ENCODE measurements at places on chromosomes 11 and 22. TPM values are rescaled to one million over a fixed set of nuclear protein-coding genes. Genes with fewer than 3 reads are reported as not detected.

DNA sequence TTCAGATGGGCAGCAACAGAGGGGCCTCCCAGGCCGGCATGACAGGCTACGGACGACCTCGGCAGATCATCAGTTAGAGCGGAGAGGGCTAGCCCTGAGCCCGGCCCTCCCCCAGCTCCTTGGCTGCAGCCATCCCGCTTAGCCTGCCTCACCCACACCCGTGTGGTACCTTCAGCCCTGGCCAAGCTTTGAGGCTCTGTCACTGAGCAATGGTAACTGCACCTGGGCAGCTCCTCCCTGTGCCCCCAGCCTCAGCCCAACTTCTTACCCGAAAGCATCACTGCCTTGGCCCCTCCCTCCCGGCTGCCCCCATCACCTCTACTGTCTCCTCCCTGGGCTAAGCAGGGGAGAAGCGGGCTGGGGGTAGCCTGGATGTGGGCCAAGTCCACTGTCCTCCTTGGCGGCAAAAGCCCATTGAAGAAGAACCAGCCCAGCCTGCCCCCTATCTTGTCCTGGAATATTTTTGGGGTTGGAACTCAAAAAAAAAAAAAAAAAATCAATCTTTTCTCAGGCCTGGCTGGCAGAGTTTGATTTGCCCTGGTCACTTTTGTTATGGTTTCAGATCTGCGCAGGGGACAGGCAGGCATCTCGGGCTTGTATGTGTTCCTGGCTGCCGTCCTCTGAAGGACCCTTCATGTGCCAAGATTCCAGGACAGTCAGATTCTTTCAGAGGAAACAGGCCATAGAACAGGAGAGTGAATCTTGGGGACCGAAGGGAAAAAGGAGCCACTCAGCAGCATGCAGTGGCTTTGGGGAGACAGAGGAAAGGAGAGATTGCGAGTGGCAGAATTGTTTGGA lies 5.3 kb downstream of the TAGLN start:
- peak overlapping the region; percentile 44 for H3K4me3 ChIP-seq
- no peaks in the 10 kb centered on the region for H3K27me3 ChIP-seq
- H3K36me3 ChIP-seq = peaks cover 30% of the 10 kb centered on the region
- H3K4me1 ChIP-seq = no peaks in the 10 kb centered on the region

- H3K36me3 ChIP-seq = no peaks in the 10 kb centered on the region
- no peaks in the 10 kb centered on the region for H3K4me1 ChIP-seq
Measured at GRCh38 chr11:92492372-92492771, 267.8 kb downstream of the FAT3 start.

DNA sequence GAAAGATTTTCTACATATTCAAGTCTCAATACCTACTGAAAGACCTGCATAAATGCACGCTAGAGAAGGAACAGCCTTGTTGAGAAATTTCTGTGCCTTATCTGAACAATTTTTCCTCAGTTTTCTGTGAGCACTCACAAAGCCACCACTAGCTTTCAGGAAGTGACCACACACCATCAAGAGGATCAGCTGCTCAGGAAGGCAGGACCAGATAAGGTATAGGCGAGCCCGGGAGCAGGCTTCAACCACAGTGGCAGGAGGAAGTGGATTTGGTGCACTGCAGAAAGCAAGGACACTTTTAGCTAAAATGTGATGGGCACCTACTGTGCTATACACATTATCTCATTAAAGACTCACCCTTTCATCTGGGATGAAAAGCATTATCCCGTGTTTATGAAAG lies 220.8 kb downstream of the RAB38 start:
- DNase-seq = no peak
- no peaks in the 10 kb centered on the region for H3K4me1 ChIP-seq
- no peak overlapping the region for H3K27ac ChIP-seq
- H3K4me3 ChIP-seq = no peak overlapping the region
- no peaks in the 10 kb centered on the region for H3K36me3 ChIP-seq
- no peaks in the 10 kb centered on the region for H3K27me3 ChIP-seq

GRCh38 chr11:74694136-74694930 lies 36.9 kb downstream of the CHRDL2 start:
- no peak overlapping the region for H3K4me3 ChIP-seq
- H3K27ac ChIP-seq = no peak overlapping the region
- no peak for DNase-seq
- H3K4me1 ChIP-seq = peaks cover 15% of the 10 kb centered on the region

Gene LRRC74B
- total RNA-seq = not detected

Gene OR5A1
- not detected for total RNA-seq

DNA sequence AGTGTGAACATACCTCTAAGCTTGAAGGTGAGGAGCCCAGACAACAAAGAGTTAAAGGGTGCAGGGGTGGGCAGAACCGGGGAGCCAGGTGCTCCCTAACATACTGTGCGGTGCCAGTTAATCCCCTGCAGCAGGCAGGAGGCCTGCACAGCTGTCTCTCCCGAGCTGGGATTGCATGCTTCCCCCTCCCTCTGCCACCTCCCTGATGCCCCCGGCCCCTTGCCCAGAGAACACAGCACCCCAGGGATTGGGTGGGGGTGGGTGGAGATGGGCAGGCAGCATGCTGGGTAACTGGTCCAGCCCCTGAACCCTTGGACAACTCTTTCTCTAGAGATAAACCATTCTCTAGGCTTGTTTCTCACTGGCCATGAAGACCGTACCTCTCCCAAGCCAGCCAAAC lies 67.7 kb upstream of the MYOD1 start:
- H3K4me1 ChIP-seq = no peaks in the 10 kb centered on the region
- H3K27ac ChIP-seq = no peak overlapping the region
- H3K27me3 ChIP-seq = no peaks in the 10 kb centered on the region
- no peak overlapping the region for H3K4me3 ChIP-seq
- no peaks in the 10 kb centered on the region for H3K36me3 ChIP-seq

- no peak for DNase-seq
- H3K27me3 ChIP-seq = no peaks in the 10 kb centered on the region
- no peak overlapping the region for H3K4me3 ChIP-seq
- H3K4me1 ChIP-seq = no peaks in the 10 kb centered on the region
- peaks cover 17% of the 10 kb centered on the region for H3K36me3 ChIP-seq
- H3K27ac ChIP-seq = no peak overlapping the region
Measured at GRCh38 chr22:46908641-46909107, 146.2 kb downstream of the TBC1D22A start.

- H3K27me3 ChIP-seq = no peaks in the 10 kb centered on the region
- DNase-seq = no peak
- H3K36me3 ChIP-seq = no peaks in the 10 kb centered on the region
- no peak overlapping the region for H3K4me3 ChIP-seq
Measured at GRCh38 chr11:72422414-72422813, 11.9 kb downstream of the CLPB start.

DNA sequence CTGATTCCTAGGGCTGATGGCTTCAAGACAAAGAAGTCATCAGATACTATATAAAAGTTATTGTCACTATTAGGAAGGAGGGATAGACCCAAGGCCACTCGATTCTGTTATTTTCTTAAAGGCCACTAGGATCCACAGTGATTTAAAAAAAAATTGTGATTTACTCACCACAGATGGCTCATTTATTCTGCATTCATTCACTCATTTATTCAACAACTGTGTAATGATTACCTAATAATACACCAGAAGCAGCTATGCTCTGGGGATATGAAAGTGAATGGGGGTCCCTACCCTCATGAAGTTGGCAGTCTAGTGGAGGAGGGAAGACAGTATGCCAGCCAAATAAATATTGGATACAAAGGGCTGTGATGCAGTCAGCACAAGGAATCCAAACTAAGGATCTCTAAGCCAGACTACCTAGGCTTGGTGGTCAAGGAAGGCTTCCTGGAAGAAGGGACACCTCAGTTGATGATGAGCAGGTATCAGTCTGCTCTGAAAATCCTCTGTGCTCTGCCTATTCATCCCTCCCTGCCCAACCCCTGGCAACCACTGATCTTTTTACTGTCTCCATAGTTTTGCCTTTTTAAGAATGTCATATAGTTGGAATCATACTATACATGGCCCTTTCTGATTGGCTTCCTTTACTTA lies 110.5 kb downstream of the NAT10 start:
- no peaks in the 10 kb centered on the region for H3K4me1 ChIP-seq
- no peak overlapping the region for H3K27ac ChIP-seq
- no peak overlapping the region for H3K4me3 ChIP-seq
- H3K36me3 ChIP-seq = no peaks in the 10 kb centered on the region
- DNase-seq = no peak

Gene KCNA4
- total RNA-seq = not detected

GRCh38 chr11:24196733-24197132 lies 300.1 kb upstream of the LUZP2 start:
- no peak overlapping the region for H3K4me3 ChIP-seq
- no peaks in the 10 kb centered on the region for H3K27me3 ChIP-seq
- H3K36me3 ChIP-seq = no peaks in the 10 kb centered on the region
- no peak overlapping the region for H3K27ac ChIP-seq

GRCh38 chr11:2263724-2264360 lies 6.5 kb downstream of the ASCL2 start:
- H3K4me3 ChIP-seq = no peak overlapping the region
- H3K36me3 ChIP-seq = no peaks in the 10 kb centered on the region
- no peak for DNase-seq

GRCh38 chr11:62054484-62055121 lies 69.2 kb upstream of the INCENP start:
- H3K4me1 ChIP-seq = no peaks in the 10 kb centered on the region
- H3K27me3 ChIP-seq = no peaks in the 10 kb centered on the region
- H3K27ac ChIP-seq = no peak overlapping the region
- H3K36me3 ChIP-seq = no peaks in the 10 kb centered on the region

DNA sequence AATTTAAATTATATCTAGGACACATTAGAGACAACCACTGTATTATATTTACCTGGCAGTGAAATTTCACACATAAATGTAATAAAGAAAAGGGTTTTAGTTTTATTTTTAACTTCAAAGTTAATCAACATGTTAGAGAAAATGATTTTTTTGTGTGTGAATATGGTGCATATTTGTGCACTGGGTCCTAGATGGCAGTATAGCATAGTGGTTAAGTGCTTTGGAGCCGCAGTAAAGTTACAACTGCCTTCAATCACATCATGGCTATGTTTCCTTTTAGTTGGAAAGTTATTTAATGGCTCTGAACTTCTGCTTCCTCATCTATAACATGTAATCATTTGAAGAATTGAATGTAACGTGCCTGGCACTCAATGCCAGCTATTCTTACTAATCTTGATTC lies 108.9 kb upstream of the DDI1 start:
- H3K4me1 ChIP-seq = no peaks in the 10 kb centered on the region
- no peak overlapping the region for H3K27ac ChIP-seq
- no peaks in the 10 kb centered on the region for H3K36me3 ChIP-seq

GRCh38 chr11:109864151-109864661 lies 229.0 kb upstream of the ZC3H12C start:
- no peaks in the 10 kb centered on the region for H3K27me3 ChIP-seq
- no peak overlapping the region for H3K4me3 ChIP-seq
- DNase-seq = no peak
- H3K27ac ChIP-seq = no peak overlapping the region

DNA sequence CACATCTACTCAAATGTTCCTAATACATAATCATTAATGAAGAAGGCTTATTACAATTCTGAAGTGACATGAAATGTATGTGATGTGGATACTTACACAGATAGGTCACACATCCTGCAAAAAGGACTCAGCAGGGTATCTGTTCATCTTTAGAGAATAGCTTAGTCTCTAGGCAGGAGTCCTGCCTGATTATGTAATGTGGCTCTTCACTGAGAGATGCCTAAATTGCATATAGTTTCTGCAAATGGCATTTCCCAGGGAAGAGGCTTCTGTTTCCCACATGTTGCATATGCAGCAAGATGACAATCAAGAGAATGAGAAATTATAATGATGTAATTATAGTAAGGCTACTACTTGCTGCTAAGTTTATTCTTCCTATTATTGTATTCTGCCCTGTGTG lies 58.8 kb upstream of the SLC36A4 start:
- no peak overlapping the region for H3K4me3 ChIP-seq
- H3K36me3 ChIP-seq = no peaks in the 10 kb centered on the region
- H3K27ac ChIP-seq = no peak overlapping the region
- no peak for DNase-seq
- H3K4me1 ChIP-seq = no peaks in the 10 kb centered on the region
- no peaks in the 10 kb centered on the region for H3K27me3 ChIP-seq

DNA sequence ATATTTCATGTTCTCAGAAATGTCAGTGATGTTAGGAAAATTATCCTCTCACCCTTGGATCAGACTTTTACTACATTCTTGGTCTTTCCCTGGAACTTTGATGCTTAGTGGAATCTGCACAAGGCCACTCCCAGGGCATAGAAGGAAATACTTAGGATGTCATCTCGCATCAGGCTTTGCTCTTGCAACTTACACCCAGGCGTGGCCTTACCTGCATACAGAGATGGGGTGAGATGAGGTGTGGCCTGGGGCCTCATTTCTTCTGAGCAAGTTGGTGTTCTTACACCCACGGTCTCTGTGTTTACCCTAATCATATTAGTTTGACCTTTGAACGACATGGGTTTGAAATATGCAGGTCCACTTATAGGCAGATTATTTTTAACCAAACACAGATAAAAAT lies 19.0 kb upstream of the OR52K2 start:
- no peaks in the 10 kb centered on the region for H3K36me3 ChIP-seq
- H3K27me3 ChIP-seq = no peaks in the 10 kb centered on the region
- H3K27ac ChIP-seq = no peak overlapping the region

DNA sequence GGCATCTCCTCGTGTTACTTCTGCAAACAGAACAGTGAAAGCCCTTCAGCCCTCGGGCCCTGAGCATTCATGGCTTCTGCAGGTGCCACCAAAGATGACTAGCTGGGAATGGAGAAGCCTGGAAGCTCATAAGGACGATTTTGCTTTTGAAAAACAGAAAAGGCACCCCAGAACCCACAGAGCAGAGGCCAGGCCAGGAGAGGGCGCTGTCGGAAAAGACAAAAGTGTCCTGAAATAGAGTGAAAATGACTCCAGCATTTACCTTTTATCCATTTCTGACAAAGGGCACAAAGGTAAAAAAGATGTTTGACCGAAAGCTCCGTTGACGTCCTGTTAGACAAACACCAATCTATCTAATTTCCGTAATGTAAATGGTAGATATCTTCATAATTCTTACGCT lies 37.6 kb downstream of the ZNF195 start:
- DNase-seq = peak; percentile 85
- no peaks in the 10 kb centered on the region for H3K27me3 ChIP-seq
- no peaks in the 10 kb centered on the region for H3K36me3 ChIP-seq
- no peak overlapping the region for H3K27ac ChIP-seq
- H3K4me3 ChIP-seq = no peak overlapping the region

Gene MISFA
- not detected for total RNA-seq

- DNase-seq = no peak
- H3K4me1 ChIP-seq = no peaks in the 10 kb centered on the region
- no peak overlapping the region for H3K27ac ChIP-seq
- H3K36me3 ChIP-seq = no peaks in the 10 kb centered on the region
Measured at GRCh38 chr11:89267660-89268302, 90.1 kb downstream of the TYR start.

Gene CTTN
- total RNA-seq = 377 TPM

- DNase-seq = peak; percentile 95
- H3K4me3 ChIP-seq = peak within 1 kb of the TSS; percentile 78
- H3K27me3 ChIP-seq = no peaks in the 10 kb centered on the region
- no peaks in the 10 kb centered on the region for H3K4me1 ChIP-seq
- peak within 1 kb of the TSS; percentile 73 for H3K27ac ChIP-seq
- H3K36me3 ChIP-seq = no peaks in the 10 kb centered on the region
Measured at GRCh38 chr22:20393705-20394476, at the start of gene ZNF74. Gene ZNF74 (plus strand): TSS chr22:20394151. CDS start chr22:20394629, 478 bp downstream.
